ENCODE measurements at places on chromosomes 11 and 22. TPM values are rescaled to one million over a fixed set of nuclear protein-coding genes. Genes with fewer than 3 reads are reported as not detected.

DNA sequence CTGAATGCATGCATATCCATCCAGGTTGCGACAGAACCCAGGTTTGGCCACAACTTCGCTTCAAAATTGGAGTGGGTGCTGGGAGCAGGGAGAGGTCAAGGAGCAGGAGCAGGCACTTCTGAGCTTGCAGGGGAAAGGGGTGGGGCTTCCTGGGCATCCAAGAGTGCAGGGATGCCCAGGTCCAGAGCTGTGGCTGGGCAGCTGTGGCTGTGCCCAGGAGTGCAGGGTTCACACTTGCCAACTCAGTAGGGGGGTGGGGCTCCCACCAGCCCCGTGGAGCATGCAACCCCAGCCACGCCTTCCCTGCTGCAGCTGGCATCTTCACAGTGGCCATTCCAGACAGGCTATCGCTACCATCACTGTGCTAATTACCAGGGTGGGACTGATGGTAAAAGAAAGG is 115.3 kb upstream of the MTNR1B start:
- no peak for DNase-seq

The IGSF22 gene
- total RNA-seq, result not detected

GRCh38 chr11:128621601-128622501 is 34.5 kb upstream of the ETS1 start:
- peak; percentile 57 for DNase-seq

The DCDC1 gene
- 0.23 TPM for total RNA-seq

The ACCS gene
- 0.51 TPM for total RNA-seq

DNA sequence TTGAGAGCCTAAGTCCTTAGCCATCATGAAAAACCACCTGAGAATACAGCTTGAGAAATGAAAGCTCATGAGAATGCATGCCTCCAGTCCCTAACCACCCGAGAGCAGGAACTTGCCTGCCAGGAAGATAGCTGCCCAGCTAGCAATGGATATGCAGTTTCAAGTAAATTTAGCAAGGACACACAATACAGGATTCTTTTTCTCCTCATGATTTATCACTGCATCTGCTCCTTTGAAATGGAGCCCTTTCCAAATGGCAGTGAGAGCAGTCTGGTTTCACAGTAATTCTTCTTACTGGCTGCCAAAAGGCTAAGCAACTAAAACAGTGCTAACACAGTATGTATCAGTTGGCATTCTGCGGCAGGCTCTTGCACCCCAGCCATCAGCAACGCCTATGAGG is 109.9 kb downstream of the MICAL3 start:
- no peak for DNase-seq

The RGL4 gene
- total RNA-seq, result not detected

- no peak for DNase-seq
These were observed 24.8 kb downstream of the F2 start for GRCh38 chr11:46743693-46744339.

The CREB3L1 gene
- total RNA-seq, result 4.6 TPM

The FBLN1 gene
- total RNA-seq, result 10.0 TPM

- DNase-seq, result no peak
These were observed 42.2 kb upstream of the BLID start for GRCh38 chr11:122158171-122158570.

DNA sequence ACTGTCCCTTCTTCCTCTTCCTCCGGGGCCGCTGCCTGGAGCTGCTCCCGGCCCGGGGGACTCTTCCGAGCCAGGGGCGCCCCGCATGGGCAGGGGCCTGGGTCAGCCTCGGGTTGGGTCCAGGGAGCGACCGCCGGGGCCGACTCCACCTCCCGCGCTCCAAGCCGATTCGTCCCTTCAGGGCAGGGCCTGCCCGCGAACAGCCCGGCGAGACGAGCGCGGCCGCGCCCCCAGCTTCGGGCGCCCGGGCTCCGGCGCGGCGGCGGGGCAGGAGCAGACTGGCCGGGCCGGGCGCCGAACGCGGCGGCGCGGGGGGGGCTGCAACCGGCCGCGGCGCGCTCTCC is at the start of gene LARGE1:
Gene LARGE1, minus strand, starts transcription at position 280 of the 344 bp plus-strand sequence.
- DNase-seq, result no peak

DNA sequence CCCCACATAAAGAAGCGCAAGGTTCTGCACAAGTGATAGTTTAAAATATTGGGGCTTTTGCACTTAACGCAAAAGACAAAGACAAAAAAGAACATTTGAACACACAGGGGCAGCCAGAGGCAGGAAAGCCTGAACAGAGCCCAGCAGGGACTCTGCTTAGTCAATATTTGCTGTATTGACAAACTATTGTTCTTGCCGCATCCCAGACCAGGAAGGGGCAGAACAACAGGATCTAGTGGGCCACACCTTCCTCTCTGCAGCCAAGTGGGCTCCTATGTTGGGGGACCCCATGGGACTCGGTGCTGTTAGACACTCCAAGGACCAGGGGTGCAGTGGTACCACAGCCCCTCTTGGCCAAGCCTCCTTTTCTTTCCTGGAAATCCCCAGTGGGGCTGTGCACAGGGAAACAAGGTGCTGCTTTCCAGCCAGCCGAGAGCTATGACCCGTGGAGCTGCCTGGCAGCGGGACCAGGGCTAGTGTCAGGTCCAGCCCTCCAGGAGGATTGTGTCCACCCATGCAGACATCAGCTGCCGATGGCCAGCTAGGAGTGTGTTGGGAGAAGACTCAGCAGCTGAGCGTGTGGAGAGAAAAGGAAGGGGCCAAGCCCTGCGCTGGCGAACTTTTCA is 43.3 kb upstream of the ANO1 start:
- DNase-seq, result no peak

- no peak for DNase-seq
These were observed 5.0 kb downstream of the PRDM11 start for GRCh38 chr11:45151362-45151982.

GRCh38 chr22:26985206-26985605 is 327.8 kb downstream of the MIAT start:
- no peak for DNase-seq

- DNase-seq, result no peak
These were observed 409.3 kb downstream of the BRD1 start for GRCh38 chr22:49418341-49418894.

GRCh38 chr11:124902616-124903015 is 5.0 kb upstream of the ROBO4 start:
- no peak for DNase-seq

DNA sequence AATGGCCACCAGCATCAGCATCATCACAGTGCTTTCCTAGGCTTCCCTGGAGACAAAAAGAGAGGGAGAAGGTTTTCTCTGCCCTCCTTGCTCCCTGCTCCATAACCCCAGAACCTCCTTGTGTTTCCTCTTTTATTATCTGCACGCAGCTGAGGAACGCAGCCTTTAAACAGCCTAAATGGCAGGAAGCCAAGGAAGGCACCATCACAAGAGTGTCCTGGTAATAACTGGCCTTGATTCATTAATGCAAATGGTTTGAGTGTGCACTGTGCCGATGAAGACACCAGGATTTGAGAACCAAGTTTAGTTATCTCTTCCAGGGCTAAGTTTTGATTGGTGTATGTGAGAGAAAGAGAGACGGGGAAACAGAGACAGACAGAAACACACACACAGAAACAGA is 29.4 kb upstream of the DRD2 start:
- no peak for DNase-seq

The ROBO4 gene
- total RNA-seq, result 3.6 TPM

The LRP4 gene
- 1.7 TPM for total RNA-seq

The ADM2 gene
- total RNA-seq, result 0.03 TPM

The PNPLA2 gene
- total RNA-seq, result 10.9 TPM

- DNase-seq, result no peak
These were observed 99.9 kb downstream of the MED15 start for GRCh38 chr22:20607157-20607907.

DNA sequence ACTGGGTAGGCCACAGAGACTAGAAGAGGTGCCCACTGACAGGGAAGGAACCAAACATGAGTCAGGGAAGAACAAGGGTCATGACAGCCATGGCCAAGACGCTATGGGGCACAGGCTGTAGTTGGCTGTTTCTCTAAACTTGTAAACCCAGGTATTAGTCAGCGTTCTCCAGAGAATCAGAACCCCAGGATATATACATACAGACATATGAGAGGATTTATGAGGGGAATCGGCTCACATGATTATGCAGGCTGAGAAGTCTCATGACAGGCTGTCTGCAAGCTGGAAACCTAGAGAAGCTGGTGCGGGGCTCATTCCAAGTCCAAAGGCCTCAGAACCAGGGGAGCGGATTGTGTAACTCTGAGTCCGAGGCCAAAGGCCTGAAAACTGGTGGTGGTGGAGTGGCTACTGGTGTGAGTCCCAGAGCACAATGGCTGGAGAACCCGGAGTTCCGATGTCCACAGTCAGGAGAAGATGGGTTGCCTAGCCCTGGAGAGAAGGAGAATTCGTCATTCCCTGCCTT is 29.7 kb upstream of the CD81 start:
- no peak for DNase-seq

- no peak for DNase-seq
These were observed 30.4 kb downstream of the BSX start for GRCh38 chr11:122951211-122951610.

GRCh38 chr22:44412136-44412731 is 85.8 kb downstream of the RTL6 start:
- no peak for DNase-seq

The ART5 gene
- 0.46 TPM for total RNA-seq

GRCh38 chr11:65927904-65928397 is 8.7 kb downstream of the DRAP1 start:
- DNase-seq, result peak; percentile 56

GRCh38 chr11:67525275-67525976 is 2.2 kb upstream of the CABP2 start:
- no peak for DNase-seq

The SMCO4 gene
- 27.5 TPM for total RNA-seq

- no peak for DNase-seq
These were observed 928 bp upstream of the CRACR2B start for GRCh38 chr11:826836-827145.

The PRDX5 gene
- total RNA-seq, result 229 TPM

GRCh38 chr11:120929090-120929489 is 94.8 kb upstream of the TBCEL start:
- DNase-seq, result peak; percentile 36

GRCh38 chr11:35180317-35181233 is 41.6 kb downstream of the CD44 start:
- DNase-seq, result peak; percentile 77

DNA sequence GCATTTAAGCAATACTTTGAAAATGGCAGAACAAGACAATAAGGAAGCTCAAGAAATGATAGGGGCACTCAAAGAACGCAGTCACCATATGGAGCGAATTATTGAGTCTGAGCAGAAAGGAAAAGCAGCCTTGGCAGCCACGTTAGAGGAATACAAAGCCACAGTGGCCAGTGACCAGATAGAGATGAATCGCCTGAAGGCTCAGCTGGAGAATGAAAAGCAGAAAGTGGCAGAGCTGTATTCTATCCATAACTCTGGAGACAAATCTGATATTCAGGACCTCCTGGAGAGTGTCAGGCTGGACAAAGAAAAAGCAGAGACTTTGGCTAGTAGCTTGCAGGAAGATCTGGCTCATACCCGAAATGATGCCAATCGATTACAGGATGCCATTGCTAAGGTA is 51.9 kb downstream of the SPECC1L start:
- DNase-seq, result no peak

GRCh38 chr11:14803846-14804245 is 88.2 kb downstream of the CYP2R1 start:
- DNase-seq, result no peak

The SYT8 gene
- total RNA-seq, result not detected

GRCh38 chr11:36265793-36266628 is 23.2 kb downstream of the COMMD9 start:
- peak; percentile 55 for DNase-seq

The RASSF7 gene
- 25.2 TPM for total RNA-seq

- DNase-seq, result peak; percentile 55
These were observed 1088.2 kb downstream of the TBC1D22A start for GRCh38 chr22:47850644-47851151.

The FDXACB1 gene
- total RNA-seq, result 3.5 TPM

GRCh38 chr11:17550450-17551346 is 3.6 kb downstream of the OTOG start:
- peak; percentile 27 for DNase-seq

GRCh38 chr22:47086596-47087248 is 324.3 kb downstream of the TBC1D22A start:
- no peak for DNase-seq

The AMBRA1 gene
- total RNA-seq, result 19.2 TPM

- no peak for DNase-seq
These were observed 102.1 kb upstream of the SLC5A12 start for GRCh38 chr11:26823963-26824362.

GRCh38 chr11:120527111-120527761 is 15.7 kb downstream of the GRIK4 start:
- peak; percentile 48 for DNase-seq

The PRRG4 gene
- total RNA-seq, result 1.7 TPM

GRCh38 chr11:13923716-13924650 is 38.5 kb upstream of the SPON1 start:
- no peak for DNase-seq

- no peak for DNase-seq
These were observed 197.8 kb downstream of the MAML2 start for GRCh38 chr11:96145163-96145585.

The FAM118B gene
- 31.6 TPM for total RNA-seq

DNA sequence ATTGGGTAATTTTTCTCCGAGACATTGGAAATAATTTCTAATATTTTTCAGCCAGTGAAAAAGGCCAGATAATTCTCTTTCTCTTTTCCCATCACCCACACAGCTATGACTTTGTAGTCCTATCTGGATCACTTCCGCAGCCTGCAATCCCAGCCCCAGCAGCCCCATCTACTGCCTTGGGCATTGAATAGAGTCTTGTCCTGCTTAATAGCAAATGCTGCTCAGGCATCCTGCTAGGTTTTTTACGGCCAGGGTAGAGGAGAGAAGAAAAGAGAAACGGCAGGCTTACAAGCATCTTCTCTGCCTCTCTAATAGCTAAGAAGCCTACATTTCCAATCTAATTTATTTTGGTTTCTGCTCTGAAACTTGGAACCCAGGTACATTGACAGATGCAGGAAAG is 154.3 kb upstream of the B3GAT1 start:
- no peak for DNase-seq

DNA sequence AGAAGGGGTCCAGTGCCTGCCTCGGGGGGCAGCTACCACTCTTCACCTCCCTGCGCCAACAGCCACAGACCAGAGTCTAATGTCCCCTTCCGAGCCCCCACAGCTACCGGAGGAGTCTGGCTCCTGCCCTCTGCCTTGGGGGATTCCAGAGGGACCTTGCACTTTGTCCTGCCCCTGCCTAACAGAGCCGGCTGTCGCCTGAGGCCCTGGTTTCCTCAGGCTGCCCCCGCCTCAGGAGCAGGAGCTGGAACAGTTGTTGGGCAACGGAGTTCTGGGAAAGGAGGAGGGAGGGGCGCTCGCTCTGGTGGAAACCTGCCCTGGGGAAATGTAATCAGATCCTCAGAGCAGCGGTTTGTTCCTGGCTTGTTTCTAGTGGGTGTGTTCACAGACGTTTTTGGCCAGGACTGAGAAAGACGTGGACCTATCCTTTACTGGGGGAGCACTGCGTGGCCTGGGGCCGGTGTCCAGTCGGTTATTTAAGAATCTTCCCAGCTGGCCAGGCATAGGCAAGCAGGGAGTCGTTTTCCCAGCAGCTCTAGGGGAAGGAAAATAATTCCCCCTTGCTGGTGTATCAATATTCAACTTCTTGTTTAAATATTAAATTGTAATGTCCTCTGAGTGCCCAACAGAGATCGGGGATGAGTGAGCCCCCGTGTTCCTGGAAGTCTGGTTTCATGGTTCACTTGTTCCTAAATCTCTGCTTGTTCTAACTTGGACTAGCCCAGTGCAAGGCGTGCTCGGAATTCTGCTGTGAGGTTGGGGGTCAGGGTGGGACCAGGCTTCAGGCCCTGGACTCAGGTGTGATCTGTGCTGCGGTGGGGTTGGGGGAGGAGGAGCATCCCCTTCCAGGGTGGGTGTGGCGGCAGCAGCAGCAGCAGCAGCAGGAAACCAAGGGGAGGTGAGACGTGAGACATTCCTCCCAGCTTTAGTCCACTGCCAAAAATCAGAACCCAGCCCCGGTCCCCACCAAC is 32.1 kb downstream of the A4GALT start:
- DNase-seq, result peak; percentile 86

GRCh38 chr11:130037881-130038585 is 31.7 kb upstream of the APLP2 start:
- DNase-seq, result peak; percentile 46
